Hematopoietic multipotent progenitor cell treated with erythropoietin and hydrocortisone succinate and interleukin-3 and kit ligand, for 17 days (in vitro differentiated cells): ENCODE measurements at places on chromosomes 4 and X.

DNA sequence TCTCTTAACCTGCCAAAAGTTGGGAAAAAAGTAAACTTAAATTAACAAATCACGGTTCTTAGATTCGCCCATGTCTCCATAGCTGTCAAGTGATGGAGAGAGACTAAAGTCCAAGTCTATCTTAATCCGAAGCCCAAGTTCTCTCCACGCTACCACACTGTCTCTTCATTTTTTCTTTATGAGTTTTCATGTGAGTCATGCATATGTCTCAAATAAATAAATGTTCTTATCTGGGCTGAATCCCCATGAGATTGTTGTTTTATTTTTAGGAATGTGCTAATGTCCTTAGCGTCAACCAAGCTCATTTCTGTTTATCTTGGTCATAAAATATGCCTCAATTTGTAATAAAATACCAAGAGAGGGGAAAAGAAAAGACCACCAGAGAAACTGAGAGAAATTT is 169.3 kb downstream of the RCHY1 start:
- DNase-seq: no peak

GRCh38 chrX:129705988-129706387 is 32.8 kb upstream of the XPNPEP2 start:
- DNase-seq: no peak

- DNase-seq: no peak
Measured at GRCh38 chrX:38871129-38872029, 70.1 kb downstream of the MID1IP1 start.

- DNase-seq: no peak
Measured at GRCh38 chrX:16774746-16775145, 11.5 kb upstream of the TXLNG start.

- peak; percentile 28 for DNase-seq
Measured at GRCh38 chr4:40199999-40200874, 3.4 kb downstream of the RHOH start.

DNA sequence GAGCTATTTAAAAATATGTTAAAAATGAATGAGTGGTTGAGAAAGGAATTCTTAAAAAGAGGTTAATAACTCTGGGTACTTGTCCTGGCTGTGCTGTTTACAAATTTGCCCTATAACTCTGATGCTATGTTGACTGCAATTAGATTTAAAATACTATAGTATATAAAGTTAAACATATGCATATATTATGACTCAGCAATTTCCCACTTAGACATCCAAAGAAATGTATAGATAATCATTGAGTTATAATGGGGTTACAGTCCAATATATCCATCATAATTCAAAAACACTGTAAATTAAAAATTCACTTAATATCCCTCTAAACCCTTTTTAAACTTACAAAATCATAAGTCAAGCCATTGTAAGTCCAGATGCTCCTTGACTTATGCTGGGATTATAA is 430.3 kb downstream of the PACRGL start:
- DNase-seq: no peak
